T-cell (primary cell): ENCODE measurements at places on chromosomes 16 and 17.

GRCh38 chr16:83946154-83946780 lies 6.8 kb upstream of the OSGIN1 start:
- no peak for DNase-seq

- no peak for DNase-seq
These were observed 42.0 kb downstream of the MEOX1 start for GRCh38 chr17:43619705-43620104.

GRCh38 chr16:78925083-78925767 lies 675.3 kb downstream of the MAF start:
- DNase-seq = no peak

DNA sequence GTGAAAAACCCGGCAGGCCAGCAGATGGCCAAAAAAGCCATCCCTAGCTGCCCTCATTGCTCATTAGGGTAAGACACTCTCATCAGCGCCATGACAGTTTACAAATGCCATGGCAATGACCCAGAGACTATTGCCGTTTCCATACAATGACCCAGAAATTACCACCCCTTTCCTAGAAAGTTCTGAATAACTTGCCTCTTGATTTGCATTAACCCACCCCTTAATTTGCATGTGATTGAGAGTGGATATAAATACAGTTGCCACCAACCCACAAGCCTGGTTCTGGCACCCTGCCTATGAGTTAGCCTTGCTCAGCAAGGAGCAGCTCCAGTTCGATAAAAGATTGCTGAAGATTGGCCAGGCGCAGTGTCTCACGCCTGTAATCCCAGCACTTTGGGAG lies 16.1 kb upstream of the C16orf54 start:
- DNase-seq = no peak

DNA sequence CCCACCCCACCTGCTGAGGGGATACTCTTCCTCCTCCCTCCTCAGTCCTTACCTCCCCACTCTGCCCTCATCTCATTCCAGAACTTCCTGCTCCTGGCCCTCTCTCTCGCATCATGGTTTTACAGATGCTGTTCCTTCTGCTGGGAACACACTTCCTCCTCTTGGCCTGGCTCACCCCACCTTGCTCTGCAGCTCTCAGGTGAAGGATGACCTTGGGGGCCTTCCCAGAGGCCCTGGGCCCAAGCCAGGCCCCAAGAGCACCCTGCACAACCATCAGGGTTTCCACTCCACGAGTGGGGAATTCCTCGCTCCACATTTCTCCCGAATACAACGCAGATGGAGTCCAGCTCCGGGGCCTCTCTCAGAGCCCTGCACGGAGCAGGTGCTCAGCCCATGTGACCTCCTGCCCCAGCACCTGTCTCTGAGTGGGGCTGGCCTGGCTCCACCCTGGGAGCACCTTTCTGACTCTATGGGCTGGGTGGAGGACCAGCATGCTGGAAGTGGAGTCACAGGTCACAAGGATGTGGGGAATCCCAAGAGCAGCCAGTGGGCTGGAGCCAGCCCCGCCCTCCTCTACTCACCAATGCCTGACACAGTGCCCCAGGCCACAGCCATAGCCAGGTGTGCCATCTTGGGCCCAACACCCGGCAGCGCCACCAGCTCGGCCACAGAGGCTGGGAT lies 4.5 kb downstream of the NTHL1 start:
- DNase-seq = no peak

GRCh38 chr16:23520500-23520899 lies 10.2 kb upstream of the GGA2 start:
- DNase-seq = no peak

DNA sequence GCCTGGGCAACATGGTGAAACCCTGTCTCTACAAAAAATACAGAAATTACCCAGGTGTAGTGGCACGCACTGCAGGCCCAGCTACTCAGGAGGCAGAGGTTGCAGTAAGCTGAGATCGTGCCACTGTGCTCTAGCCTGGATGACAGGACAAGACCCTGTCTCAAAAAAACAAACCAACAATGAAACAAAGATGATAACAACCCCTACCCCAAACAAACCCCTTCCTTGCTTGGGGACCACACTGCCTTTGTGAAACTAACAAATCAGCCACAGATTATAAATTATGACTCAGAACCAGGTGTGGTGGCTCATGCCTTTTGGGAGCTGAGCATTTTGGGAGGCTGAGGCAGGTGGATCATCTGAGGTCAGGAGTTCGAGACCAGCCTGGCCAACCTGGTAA lies 75.3 kb upstream of the RPH3AL start:
- DNase-seq = no peak

DNA sequence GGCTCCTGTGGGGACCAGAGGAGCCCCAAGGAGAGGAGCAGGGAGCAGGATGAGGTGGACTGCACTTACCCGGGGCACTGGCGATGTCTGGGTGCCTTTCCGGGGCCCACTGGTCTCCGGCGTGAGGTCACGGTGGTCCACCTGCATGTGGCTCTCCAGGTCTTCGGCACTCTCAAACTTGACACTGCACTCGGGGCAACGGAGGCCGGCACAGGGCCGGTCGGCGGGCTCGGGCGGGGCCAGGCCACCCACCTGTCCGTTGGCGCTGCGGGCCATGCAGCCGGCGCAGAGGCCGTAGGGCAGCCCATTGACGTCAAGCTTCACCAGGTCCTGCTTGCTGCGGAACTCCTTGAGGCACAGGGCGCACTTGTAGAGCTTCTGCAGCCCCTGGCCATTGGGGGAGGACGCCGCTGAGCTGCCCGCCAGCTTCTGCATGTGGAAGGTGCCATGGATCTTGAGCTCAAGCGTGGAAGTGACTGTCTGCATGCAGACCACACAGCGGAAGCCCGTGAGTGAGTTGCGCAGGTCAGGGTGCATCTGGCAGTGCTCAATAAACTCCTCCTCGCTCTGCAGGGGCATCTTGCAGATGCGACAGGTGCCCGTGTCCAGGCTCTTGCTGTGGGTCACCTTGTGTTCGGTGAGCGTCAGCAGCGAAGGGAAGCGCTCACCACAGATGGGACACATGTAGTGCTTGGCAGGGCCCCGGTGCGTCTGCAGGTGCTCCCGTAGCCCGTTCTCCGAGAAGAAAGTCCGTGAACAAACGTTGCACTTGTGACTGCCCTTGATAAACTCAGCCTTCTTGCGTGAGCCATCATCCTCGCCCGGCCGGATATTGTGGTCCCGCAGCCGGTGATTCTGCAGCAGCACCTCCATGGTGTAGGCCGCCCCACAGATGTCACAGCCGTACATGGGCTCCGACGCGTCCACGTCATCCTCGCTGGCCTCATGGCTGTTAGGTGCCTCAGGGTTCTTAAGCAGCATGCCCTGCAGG lies 220.0 kb downstream of the ZNF423 start:
- DNase-seq = no peak

DNA sequence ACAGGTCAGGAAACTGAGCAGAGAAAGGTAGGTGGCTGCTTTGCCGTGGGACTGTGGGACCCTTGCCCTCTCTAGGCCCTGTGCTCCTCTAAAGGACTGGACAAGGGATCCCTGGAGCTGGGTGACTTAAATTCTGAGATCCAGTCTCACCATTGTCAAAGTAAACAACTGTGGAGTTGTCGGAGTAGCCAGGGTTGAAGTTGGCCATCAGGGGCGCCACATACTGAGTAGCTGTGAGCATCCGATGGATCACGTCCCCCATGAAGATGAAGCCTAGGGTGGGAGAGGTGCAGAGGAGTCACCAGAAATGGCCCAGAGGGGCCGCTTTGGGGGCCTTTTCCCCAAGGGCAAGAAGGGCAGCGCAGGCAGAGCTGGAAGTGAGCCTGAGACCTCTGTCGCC lies 43.5 kb downstream of the PLXDC1 start:
- DNase-seq = no peak
